GM12864 (cell line): ENCODE measurements at places on chromosomes 12 and 14.

DNA sequence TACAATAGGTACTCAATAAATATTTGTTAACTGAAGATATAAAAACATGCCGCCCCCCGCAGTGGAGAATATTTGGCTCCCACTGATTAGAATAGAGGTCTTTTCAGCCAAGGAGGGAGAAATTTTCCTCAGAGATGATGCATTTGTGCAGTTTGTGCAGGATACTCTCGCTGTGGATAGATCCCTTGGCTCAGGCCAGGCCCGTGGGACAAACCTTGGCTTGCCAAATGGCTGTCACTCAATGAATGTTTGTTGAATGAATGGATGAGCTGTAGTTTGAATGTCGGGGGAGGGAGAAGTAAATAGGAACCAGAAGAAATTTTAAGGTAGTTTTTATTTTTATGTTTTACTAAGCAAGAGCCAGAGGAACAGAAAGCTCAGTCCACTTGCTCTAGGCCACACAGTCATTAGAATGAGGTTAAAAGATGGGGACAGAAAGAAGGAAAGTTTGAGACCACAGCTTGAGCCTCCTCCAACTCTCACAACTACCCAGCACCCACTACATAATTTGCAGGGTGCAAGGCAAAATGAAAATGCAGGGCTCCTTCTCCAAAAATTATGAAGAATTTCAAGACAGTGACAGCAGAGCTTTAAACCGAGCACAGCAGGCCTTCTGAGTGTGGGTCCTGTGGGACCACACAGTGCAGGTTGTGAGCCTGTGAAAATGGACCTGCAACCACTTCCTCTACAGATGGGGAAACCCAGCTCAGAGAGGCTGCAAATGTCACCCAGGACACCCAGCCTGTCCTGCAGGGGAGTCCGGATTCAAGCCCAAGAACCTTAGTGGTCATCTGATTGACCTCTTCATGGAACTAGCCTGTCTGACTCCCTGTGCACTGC lies 51.4 kb downstream of the WSCD2 start:
- no peak for DNase-seq

- no peak for DNase-seq
Observed at GRCh38 chr12:67568055-67568454, 80.5 kb upstream of the DYRK2 start.

- DNase-seq = no peak
Observed at GRCh38 chr12:57632958-57633840, at the start of gene B4GALNT1. B4GALNT1 (minus strand) TSS chr12:57633201; CDS start chr12:57632132, 1,069 bp downstream.

DNA sequence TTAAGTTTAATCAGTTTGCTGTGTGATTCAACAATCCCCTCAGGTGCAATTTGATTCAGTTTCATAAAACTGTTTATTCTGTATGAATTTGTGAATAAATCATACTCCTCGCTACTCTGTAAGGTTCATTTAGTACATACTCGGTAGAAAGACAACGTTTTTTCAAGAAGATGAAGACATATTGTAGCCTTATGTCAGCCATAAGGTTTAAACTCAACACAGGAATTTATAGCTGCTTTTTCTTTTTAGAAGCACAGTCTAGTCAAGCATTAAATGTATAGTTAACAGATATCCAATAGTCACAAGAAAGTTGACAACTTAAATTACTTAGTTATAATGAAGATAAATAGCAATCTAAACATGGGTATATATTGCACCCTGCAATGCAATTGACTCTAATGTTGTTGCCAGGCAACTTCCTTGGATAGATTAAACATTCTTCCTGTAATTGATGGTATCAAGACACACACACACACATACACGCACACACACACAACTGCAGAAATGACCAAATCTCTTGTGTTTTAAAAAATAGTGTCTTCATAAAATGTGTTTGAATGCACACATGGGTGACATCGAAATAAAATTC lies 151.5 kb upstream of the MGAT4C start:
- no peak for DNase-seq

DNA sequence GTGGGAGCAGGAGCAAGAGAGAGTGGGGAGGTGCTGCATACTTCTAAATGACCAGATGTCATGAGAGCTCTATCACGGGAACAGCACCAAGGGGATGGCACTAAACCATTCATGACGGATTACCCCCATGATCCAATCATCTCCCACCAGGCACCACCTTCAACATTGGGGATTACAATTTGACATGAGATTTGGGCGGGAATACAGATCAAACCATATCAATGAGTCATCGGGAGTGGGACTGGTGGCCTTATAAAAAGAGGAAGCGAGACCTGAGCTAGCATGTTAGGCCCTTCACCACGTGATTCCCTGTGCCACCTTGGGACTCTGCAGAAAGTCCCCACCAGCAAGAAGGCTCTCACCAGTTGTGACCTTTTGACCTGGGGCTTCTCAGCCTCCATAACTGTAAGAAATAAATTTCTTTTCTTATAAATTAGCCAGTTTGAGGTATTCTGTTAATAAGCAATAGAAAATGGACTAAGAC lies 28.7 kb downstream of the COX8C start:
- DNase-seq = peak; percentile 88

DNA sequence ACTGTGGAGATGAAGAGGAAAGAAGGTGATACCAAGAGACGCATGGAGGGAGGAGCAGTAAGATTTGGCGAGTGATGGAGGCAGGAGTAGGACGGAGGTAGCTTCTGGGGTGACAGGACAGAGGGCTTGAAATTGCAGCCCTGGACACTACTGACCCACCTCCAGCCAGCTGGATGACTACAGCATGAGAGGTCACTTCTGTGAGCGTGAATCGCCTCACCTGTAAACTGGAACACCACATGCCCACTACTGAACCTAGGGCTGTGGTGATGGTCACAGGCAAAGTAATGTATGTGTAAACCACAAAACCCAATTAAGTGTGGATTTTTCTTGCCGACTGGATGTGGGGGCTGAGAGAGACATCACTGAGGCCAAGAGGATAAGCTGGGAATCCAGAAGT lies 6.6 kb upstream of the KRT4 start:
- DNase-seq = no peak
